Left lung (tissue), 14 donors: ENCODE measurements at places on chromosomes 3 and 15. TPM values are rescaled to one million over a fixed set of nuclear protein-coding genes. Genes with fewer than 3 reads are reported as not detected.

DNA sequence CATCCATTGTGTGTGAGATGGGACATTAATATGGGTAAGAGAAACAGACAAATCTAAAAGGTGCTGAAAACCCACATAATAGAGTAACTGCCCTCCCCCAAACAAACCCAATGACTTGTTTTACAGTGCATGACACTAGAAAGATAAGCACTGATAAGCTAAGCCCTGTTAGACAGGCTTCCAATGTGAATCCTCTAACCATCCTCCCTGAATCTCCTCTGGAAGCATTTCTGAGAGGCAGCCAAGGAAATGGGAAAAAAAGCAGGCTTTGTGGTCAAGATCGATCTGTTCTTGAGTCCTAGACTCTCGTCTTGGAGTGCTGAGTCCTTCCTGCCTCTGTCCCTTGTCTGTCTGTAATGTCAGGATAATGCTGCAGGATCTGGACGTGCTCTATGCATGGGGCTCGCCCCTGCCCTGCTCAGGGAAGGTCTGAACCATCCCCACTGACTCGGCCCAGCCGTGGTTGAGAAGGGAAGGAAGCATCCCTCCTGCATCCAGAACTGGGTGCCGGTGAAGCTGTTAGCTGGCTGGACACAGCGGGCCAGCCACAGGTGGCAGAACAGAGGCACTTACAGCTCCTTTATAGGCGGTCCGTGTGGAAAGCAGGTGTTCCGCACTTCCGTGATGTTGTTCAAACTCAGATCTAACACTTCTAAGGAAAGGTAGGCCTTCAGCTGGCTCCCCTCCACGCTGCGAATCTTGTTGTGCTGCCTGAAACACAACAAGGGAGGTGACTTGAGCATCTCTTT lies 84.1 kb downstream of the LRIG1 start:
- DNase-seq, result no peak

DNA sequence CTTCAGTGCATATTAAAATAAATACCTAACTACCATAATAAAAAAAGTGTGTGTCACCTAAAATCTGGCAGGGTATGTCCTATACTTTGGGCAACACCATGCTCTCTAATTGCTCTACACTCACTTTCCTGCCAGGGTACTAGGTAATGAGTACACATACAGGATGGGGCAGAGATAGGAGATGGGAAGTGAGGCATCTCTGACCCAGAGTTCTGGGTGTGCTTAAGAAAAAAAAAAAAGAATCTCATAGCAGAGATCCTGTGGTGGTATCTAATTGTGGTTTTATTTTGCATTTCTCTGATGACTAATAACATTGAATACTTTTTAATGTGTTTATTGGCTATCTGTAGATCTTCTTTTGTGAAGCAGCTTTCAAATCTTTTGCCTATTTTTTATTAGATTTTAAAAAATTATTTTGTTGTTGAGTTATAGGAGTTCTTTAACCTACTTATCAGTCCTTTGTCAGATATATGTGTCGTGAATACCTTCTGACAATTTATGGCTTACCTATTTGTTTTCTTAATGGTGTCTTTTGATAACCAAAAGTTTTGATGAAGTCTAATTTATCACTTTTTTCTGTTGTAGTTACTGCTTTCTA lies 48.0 kb downstream of the EEFSEC start:
- no peak for DNase-seq

Gene GAP43
- polyA plus RNA-seq, result 0.52 TPM

GRCh38 chr3:64739971-64740631 lies 52.3 kb upstream of the ADAMTS9 start:
- DNase-seq, result no peak

GRCh38 chr15:85499371-85499887 lies 119.0 kb downstream of the AKAP13 start:
- DNase-seq, result no peak

DNA sequence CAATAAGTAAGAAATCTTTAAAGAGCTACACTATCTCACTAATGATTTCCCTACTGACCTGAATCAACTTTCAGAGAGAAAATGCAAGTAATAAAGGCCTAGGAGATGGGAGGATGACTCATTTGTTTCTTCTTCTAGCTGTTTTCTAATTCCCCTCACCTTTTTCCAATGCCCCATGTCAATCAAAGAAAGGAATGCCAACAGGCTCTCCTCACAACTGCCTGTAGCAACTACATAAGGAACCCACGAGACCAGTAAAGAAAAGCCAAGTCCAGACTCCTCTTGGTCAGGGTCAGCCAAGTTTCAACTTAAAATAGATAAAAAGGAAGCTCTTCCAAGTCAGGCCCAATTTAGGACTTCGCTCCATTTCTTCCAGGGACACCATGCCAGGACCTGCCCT lies 201.9 kb downstream of the TNIK start:
- no peak for DNase-seq

- no peak for DNase-seq
Measured at GRCh38 chr15:53671545-53671944, 87.9 kb downstream of the WDR72 start.

Gene LMAN1L
- not detected for polyA plus RNA-seq

Gene TLR9
- 0.78 TPM for polyA plus RNA-seq

Gene CXCR6
- 1.2 TPM for polyA plus RNA-seq

- DNase-seq, result no peak
Measured at GRCh38 chr3:25381083-25381482, 47.0 kb upstream of the RARB start.

DNA sequence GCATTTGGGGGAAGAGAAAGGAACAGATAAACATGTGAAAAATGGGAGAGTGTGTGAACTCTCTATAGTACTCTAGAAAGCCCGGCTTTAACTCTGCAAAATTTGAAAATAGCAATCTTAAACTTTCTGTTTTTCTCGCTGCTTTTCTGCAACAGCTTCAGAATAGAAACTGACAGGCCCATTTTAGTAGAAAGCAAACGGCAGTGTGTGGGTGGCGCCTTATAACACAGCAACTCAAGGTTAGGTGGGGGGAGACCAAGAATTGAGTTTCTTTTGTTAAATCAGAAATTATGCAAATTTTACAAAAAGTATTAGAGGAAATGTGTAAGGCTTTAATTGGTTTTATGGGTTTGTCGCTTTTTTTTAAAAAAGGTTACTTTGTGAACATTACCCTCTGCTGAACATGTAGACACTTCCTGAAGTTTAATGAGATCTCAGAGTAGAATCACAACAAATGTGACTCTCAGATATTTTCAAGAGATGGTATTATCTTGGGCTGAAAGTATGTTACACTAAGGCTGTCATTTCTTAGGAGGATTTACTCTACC lies 107.0 kb downstream of the PTPRG start:
- DNase-seq, result no peak

DNA sequence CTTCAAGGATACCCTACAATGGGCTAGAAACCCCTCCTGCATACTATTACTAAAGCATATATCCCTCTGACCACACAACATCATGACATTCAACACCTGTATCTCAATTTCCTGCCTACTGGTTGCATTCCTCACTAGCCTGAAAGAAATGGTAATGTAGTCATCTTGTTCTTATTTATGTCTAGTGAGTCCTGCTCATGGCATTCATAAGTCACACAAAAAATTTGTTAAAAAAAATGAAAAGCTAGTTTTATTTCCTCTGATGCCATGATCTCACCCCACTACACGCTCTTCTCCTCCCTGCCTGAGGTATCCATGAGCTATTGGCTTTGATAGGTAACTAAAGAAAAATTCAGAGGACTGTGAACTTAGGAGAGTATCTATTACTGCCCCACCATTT lies 284.5 kb downstream of the ZNF385D start:
- DNase-seq, result no peak

- peak; percentile 67 for DNase-seq
Measured at GRCh38 chr15:31390777-31391486, 64.3 kb downstream of the KLF13 start.

DNA sequence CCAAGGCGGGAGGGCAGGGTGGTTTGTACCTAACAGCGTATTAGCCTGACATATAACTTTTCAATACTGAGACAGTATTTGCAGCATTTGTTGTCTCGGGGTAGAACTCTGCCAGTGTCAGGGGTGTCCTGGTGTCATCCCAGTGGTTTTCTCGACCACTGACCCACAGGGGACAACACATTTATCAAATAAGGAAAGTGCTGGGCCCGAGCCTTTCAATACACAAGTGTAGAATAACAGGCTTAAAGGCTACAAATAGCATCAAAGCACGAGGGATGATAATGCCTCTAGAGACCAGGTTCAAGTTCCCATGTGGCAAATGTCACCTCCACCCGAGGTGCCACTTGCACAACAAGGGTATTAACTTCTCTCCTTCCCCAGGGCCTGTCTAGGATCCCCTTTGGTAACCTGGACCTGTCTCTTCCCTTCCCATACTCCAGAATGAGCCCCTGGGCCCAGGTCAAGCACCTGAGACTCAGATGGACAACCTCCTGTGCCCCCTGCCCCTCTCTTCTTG lies 9.5 kb upstream of the SLC6A6 start:
- no peak for DNase-seq

Gene BCL6
- polyA plus RNA-seq, result 16.1 TPM
